Central memory CD4-positive, alpha-beta T cell (primary cell): ENCODE measurements at places on chromosomes 7 and 10.

DNA sequence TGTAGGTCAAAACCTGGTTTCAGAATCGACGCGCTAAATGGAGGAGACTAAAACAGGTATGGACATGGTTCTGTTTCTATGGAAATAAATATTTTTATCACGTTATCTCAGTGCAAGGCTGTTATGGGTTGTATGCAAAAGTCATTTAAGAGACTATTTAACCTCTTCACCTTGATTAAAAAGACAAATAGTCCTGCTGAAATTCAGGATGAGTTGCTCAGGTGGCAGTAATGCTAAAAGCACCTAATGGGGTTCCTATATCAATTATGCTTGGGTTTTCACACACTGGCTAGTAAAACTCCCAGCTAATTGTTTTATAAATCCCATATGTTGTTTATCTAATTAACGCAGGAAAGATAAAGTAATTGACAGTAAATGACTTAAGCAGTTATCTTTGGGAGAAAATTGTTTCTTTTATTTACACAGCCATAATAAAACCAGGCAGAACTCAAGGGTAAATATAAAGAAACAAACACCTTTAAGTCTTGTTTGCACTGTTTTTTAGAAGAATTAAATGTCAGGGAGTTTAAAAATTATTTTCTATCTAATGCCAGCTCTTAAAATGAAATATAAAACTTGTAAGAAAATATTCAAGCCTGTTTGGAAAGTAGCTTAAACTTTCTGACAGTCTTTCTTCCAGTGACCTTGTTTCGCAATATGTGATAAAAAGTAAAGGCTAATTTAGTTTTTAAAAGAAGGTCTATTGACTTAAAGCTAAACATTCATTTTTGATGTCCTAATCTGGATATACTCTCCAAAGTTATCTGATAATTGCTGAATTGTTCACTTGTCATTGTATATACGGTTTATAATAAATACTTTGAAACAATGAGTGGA, 3.2 kb downstream of the HHEX start:
- DNase-seq = no peak

GRCh38 chr7:145474009-145474686, 638.3 kb upstream of the TPK1 start:
- DNase-seq = no peak

DNA sequence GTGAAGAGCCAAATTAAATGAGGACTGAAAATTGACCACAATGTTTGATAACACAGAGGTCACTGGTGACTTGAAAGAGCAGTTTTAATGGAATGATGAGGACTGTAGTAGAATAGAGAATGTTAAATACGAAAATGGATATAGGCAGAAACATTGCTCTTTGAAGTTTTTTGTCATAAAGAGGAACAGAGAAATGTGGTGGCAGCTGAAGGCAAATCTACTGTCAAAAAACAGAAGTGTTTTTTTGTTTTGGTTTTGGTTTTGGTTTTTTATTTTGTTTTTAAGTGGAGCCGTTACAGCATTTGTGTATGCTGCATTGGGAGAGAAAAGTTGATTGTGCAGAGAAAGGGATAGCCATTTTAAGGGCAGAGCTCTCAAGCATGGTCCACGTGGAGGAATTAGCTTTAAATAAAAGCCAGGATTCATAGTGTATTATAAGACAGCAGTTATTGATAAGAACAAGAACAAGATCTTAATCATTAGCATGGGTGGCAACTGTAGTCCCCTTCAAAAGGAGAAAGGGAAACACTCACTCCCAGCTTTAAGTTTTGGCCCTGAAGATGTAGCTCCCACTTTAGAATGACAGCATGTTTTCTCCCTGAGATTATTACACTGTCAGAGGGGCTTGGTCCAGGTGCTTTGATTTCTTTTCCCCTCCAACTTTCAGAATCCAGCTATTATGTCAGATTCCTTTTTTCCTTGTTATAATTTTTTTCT, 156.7 kb upstream of the BET1 start:
- no peak for DNase-seq

- no peak for DNase-seq
Measured at GRCh38 chr7:132095111-132095765, 481.0 kb downstream of the PLXNA4 start.

DNA sequence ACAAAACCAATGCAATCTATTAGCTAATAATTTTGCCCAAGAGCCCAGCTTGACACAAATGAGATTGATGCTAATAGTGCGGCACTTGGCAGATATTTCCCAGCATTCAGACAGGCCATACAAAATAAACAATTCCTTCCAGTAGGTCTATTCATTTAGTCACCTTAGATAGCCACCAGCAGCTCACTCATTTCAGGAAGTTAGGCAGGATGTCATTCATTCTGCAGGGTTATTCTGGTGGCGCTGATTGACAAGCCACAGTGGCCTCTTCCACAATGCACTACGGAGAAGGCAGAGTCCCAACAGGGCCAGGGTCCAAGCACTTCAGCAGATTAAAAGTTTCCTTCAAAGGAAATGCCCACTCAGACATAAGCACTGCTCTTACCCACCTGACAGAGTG, 55.8 kb downstream of the PIK3AP1 start:
- DNase-seq = no peak
